ENCODE measurements at places on chromosomes 4 and X.

GRCh38 chrX:71870208-71871098 lies 40.2 kb upstream of the NHSL2 start:
- peak; percentile 20 for DNase-seq

- no peak for DNase-seq
Observed at GRCh38 chrX:122219226-122219625, 964.9 kb upstream of the GRIA3 start.

GRCh38 chr4:88628746-88629145 lies 36.5 kb downstream of the HERC3 start:
- DNase-seq: no peak

DNA sequence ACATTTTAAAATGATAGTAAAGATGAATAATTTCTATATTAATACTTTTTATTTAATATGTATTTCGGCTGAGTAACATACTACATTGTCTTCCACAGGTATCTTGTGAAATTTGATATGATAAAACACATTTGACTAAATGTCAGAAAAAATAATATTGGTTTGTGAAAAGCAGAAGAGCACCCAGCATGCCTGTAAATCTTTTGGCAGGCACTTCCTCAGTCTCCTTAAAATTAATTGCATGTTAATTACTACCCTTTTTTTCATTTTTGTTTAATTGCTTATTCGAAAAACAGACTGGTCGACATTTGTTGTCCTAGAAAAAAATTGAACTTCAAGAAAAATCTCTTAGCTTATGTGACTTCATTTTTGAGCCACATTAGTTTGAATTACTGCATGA lies 40.6 kb downstream of the CLCN3 start:
- no peak for DNase-seq

DNA sequence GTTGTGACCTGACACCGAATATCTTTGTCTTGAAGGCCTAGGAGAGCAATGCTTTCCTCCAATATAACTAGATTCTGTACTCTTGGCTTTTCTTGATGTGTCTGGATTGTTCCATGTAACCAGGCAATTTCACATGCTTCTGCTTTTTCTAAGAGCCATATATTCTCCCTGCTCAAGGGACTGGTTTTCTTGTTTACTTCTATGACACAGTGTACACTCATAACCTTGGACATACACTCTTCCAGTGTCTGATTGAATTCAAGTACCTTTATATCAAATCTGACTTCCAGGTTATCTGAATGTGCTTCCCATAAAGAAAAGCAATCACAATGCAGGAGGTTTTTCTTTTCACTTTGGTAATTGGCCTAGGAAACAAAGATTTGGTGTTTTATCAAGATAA lies 17.4 kb upstream of the EIF4E start:
- no peak for DNase-seq

DNA sequence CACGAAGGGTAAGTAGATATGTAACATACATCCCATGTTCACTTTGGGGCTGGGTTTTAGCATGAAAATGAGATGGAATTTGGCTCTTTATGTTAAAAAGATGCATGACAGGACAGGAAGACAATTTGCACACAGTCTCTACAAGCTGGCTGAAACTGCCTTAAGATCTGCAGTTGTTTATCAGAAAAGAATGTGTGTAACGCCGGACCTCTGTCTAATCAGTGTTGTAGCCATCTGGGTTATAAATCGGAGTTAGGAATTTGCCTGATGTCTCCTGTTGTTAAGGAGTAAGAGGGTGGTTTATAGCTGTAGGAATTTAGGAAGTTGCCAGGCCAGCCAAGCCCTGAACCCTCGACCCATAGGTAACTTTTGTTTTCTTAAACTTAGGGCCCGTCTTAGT lies 562.9 kb upstream of the FAT1 start:
- DNase-seq: no peak

GRCh38 chr4:154086247-154086646 lies 297.4 kb upstream of the SFRP2 start:
- DNase-seq: no peak

DNA sequence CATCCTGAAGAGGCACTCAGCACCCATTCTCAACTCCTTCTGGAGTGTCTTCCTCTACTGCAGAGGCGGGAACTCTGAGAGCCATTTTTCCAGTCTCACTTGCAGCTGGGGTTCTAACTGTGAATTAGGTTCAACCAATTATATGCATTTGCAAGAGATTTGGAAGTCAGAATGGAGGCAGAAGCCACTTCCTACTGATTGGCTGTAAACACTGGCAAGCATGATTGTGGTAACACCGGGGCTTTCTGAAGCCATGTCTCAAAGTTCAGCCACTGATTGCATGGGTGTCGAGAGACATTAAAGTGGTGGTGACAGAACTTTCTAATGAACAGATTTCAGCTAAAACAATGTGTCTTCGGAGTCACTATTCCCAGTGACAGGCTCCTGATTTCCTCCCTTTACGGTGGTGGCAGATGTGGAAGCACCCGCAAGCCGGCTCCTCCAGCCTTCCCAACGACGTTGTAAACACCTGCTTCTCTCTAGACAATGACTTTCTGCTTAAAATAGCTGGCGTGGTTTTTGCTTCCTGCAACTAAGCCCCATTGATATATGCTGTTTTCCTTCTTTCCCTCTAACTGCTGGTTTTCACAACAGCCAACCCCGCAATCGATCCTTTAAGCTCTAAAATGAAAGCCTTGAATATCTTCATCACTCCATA lies 92.0 kb downstream of the IRF2 start:
- DNase-seq: no peak

Measured in NT2/D1 (cell line).